Activated CD4-positive, alpha-beta memory T cell treated with anti-CD3 and anti-CD28 coated beads for 36 hours (primary cell): ENCODE measurements at places on chromosomes 2 and 18. TPM values are rescaled to one million over a fixed set of nuclear protein-coding genes. Genes with fewer than 3 reads are reported as not detected.

Gene RTP5
- total RNA-seq = 0.12 TPM

Gene RUFY4
- 1.8 TPM for total RNA-seq

Gene CYP27A1
- total RNA-seq = not detected

Gene AKAIN1
- not detected for total RNA-seq

Gene BOK
- 0.07 TPM for total RNA-seq

Gene MRPS9
- total RNA-seq = 39.3 TPM

Gene APLF
- 3.1 TPM for total RNA-seq

Gene PKDCC
- total RNA-seq = not detected

Gene LRRC30
- not detected for total RNA-seq

Gene ANKRD30B
- not detected for total RNA-seq

Gene CCDC85A
- total RNA-seq = not detected

Gene STAT1
- 309 TPM for total RNA-seq

Gene SLC8A1
- 0.19 TPM for total RNA-seq

Gene IGFBP2
- total RNA-seq = 1.4 TPM

Gene EN1
- not detected for total RNA-seq

Gene GLB1L
- 4.8 TPM for total RNA-seq

Gene MPV17
- 86.0 TPM for total RNA-seq

Gene TRAK2
- 23.5 TPM for total RNA-seq

Gene VIT
- not detected for total RNA-seq

Gene FTCDNL1
- 3.3 TPM for total RNA-seq

Gene OTOS
- total RNA-seq = not detected
